CMK (cell line): ENCODE measurements at places on chromosomes 7 and 10.

GRCh38 chr10:115141254-115141653 is 48.1 kb downstream of the ATRNL1 start:
- DNase-seq: no peak

DNA sequence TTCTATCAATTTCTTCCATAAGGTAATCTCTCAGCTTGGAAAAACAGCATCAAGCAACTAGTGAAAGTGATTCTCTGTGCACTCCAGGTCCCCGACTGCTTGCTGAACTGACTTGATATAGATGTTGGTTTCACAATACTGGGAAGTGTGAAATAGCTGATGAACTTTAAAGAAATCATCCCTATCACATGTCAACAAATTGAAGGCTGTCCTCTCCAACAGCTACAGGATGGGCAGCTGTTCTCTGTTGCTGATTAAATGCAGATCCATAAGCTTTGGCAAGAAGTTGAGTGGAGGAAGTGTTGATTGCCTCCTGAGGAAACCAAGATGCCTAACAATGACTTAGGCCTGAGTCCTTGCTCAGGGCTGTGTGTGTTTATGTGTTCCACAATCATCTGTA is 130.4 kb upstream of the GDF10 start:
- DNase-seq: no peak

DNA sequence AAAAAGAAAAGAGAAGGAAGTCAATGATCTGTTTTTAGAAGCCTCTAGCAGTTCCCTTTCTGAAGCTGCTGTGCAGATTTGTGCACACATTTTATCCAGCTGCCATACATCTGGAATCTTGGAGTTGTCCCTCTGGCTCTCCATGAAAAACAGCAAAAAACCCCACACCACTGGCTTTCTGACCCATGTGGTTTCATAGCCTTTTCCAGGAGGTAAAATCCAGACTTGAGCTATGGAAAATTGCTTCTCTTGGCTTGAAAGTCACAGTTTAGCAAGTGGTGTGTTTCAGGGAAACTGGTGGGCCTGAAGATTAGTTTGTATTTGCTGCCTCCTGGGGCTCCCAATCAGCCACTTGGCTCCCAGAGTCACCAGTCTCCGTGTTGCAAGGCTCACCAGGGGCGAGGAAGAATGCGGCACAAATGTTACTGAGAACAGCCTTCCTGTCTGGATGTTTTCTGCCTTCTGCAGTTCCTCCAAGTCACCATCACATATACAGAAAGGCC is 50.1 kb upstream of the ADRB1 start:
- no peak for DNase-seq

DNA sequence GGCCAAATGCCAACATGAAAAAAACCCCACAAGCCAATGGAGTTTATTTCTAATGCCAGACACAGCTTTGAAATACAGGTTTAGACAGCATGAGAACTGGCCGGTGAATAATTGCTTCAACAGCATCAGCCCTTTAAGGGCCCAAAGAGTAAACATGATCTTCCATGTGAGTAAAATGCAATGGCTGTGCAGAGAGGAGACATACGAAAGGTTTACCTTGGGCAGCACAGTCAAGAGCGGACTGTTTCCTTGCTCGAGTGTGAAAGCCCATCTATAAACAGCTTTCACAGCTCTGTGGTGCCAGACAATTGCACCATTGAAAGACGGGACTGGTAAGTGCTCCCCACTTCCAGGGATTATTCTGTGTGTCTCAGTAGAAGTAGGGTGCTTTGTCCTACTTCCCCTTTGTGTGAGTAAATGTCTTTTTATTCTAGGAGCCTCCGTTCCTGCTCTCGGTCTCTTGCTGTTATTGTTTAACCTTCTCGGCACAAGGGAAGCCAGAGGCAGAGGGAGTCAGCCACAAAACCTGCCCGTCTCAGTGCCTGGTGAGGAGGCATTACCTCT is 77.8 kb upstream of the KAT6B start:
- no peak for DNase-seq

- DNase-seq: no peak
Observed at GRCh38 chr10:338171-339037, 203.1 kb downstream of the ZMYND11 start.

GRCh38 chr10:19816411-19817230 is at the start of gene PLXDC2:
Gene PLXDC2, plus strand, starts transcription at chr10:19816432.
- no peak for DNase-seq

DNA sequence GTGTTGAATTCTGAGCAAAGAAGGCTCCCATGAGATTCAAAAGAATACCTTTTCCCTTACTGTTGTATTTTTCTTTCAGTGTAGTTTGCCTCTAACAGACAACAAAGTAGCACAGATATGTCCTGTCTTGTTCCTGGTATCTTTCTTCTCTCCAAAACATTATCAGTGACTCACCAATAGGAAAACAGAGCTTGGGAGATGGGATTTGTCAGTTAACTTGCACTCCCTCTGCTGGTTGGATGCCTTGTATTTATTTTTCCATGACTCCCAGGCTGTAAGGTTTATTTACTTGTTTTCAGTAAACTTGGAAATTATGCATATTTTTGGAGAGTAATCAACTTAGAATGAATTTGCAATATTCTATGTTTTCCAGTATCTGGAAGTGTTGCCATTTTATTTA is 129.7 kb downstream of the SAMD9 start:
- peak; percentile 9 for DNase-seq

DNA sequence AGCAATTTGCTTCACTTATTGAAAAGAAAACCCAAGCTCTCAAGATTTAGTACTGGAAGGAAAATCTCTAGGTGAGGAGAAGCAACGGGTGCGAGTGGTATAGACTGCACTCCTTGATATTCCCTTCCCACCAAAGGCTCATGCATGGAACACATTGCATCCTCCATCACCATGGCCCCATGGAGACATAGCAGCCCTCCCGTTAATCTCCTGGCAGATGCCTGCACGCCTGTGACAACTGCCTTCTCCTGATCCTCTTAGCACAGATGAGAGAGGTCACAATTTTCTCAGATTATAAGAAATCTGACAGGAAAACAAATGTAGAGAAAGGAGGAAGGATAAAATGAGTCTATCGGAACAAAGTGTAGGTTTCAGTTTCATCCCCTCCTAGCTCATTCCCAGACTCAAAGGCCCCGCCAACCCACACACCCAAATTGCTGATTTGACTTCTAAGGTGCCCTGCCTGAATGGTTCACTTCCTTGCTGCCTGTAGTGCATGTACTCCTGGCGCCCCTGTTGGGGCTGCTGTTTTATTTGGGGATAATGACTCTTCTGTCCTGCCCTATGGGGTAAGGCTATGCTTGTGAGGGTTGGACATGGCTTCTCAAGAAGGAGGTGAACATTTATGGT is 50.0 kb downstream of the PLXNA4 start:
- DNase-seq: no peak

GRCh38 chr10:71188201-71188600 is 24.2 kb upstream of the UNC5B start:
- DNase-seq: no peak

DNA sequence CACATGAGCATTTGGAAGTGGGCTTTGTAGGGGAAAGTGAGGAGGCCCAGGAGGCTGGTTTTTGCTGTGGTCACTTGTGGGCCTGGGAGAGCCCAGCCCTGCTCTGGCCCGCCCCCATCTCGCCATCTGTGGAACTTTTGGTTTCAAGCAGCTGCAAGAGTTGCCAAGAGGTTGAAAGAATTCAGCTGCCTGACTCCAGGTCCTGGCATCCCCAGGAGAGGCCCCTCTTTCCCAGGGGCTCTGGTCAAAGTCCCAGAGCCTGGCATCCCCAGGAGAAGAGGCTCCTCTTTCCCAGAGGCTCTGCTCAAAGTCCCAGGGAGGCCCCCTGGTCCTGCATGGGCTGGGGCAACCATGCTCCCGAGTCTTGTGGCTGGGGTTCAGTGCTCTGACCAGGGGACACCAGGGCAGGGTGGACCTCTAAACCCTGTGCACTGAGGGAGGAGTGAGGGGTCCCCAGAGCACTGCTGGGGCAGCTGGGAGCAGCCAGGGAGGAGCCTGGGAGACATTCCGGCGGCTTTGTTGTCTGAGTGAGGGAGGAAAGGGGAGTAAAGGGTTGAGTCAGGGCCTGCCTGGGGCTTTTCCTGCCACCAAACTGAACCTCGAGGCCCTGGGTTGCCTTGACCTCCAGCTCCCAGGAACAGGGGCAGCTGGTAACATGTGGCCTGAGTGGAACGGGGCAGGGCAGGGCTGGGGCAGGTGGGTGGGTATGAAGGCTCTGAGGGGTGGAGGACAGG is 27.7 kb upstream of the CSGALNACT2 start:
- no peak for DNase-seq

DNA sequence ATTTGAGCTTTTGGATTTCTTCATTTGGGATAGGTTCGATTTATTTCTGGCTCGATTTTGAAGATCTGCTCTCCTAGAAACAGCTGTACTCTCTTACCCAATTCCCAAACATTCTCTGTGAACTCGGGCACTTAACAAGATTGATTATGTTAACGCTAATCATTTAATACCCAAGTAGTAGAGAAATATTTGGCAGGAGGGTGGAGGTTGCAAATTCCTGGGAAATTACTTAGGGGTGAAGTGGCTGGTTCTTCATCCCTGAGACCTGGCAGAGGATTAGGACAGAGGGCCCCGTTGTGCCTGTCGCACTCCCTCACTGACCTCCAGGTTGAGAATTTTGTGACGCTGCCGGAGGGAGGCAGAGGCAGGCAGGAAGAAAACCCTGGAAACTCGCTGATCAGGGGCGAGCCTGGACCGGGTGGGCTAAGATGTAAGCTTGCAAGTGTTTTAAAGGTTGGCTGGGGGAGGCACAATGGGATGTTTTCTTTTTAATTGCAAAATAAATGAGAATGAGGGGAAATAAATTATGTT is 182.6 kb downstream of the TCF7L2 start:
- no peak for DNase-seq

GRCh38 chr7:30838008-30838407 is 66.8 kb downstream of the MINDY4 start:
- DNase-seq: no peak

DNA sequence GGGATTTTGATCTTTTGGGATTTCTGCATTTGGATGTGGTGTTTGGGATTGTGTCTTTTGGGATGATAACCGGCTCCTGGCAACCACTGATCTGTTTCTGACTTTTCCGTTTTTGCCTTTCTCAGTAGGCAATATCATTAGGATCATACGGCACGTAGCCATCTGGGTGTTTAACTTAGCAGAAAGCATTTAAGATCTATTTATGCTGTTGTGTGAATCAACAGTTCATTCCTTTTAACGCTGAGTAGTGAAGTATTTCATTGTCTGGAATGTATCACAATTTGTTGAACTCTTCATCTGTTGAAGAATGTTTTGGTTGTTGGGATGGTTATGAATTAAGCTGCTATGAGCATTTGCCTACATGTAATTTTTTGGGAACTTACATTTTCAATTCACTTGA is 459.6 kb downstream of the SDK1 start:
- DNase-seq: no peak

- DNase-seq: no peak
Observed at GRCh38 chr7:8065356-8065813, 96.8 kb downstream of the GLCCI1 start.

DNA sequence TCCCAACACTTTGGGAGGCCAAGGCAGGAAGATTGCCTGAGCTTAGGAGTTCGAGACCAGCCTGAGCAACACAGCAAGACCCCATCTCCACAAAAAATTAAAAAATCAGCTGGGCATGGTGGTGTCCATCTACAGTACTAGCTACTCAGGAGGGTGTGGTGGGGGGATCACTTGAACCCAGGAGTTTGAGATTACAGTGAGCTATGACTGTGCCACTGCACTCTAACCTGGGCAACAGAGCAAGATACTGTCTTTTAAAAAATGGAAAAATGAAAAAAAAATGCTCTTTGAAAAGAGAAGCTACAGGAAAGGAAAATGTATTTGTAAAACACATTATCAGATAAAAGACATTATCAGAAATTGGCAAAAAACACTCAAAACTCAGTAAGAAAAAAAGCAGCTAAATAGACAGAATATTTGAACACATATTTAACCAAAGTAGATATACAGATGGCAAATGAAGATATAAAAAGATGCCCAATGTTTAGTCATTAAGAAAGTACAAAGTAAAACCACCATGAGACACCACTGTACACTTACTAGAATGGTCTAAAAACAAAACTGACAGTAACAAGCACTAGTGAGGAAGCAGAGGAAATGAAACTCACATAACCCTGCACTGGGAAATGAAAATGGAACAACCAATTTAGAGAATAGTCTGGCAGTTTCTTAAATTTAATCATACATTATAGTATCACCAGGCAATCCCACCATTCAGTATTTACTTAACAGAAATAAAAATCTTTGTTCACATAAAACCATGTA is 40.5 kb downstream of the NRBF2 start:
- DNase-seq: no peak

GRCh38 chr7:156578978-156579430 is 61.6 kb upstream of the RNF32 start:
- DNase-seq: no peak

DNA sequence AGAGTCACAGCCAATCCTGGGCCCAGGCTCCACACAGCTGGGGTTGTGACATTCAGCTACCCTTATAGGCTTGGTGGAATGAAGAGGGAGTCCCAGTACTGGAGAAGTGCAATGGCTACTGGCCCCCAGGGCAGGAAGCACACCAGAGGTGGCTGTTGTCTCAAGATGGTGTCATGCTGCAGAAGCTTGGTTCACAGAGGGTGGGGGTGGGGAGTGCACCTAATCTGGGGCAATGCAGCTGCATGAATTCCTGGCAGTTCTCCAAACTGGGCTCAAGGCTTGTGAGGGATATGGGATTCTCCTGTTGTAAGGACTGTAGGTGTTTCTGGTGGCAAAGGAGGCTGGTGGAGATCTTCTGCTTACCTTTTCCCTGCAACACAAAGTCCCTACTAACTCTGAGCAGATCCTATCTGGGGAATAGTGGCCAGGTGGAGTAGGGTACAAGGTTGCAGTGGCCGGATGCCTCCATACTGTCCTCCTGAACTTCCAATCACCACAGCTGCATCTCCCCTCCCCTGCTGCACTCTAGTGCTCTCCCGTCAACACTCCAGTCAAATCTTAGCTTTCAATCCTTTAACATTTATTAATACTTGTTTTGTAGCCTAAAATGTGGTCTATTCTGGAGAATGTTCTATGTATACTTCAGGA is 27.4 kb upstream of the PLA2G12B start:
- no peak for DNase-seq

DNA sequence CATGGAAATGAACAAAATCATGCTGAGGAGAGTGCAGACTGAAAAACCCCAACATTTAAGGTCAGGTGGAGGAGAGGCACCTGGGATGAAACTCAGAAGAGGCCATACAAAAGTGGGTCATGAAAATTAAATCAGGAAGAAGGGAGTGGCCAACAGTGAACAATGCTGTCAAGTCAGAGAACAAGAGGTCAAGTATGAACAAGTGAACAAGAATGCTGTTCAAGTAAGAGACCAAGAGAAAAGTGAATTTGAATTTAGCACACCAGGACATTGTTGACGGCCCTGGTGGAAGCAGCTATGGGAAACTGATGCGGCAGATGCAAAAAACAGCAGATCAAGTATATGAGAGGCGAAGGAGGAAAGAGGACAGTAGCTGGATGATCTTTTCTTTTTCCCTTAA is 7.9 kb downstream of the CEP41 start:
- DNase-seq: no peak

- no peak for DNase-seq
Observed at GRCh38 chr7:149409895-149410294, 51.0 kb downstream of the ZNF777 start.

GRCh38 chr10:109974504-109975191 is 33.1 kb upstream of the ADD3 start:
- DNase-seq: no peak
